ENCODE measurements at places on chromosomes 3 and 15. TPM values are rescaled to one million over a fixed set of nuclear protein-coding genes. Genes with fewer than 3 reads are reported as not detected.

DNA sequence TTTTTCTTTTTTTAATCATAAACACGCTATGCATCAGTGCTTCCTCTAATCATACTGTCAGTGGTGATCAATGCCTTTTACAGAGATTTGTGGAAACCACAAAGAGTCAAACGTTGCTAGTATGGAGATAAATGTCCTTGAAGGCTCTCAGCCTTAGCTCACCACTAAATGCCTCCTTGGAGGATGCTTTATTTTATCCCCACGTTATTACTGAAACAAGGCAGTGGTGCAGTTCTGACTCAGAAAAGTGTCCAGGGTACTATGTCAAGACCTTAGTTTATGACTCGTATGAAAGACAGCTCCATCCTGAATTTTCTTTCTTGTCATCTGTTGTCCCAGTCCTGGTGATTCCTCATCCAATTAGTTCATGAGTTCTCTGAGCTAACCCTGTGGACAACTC lies 1146.7 kb downstream of the IGSF11 start:
- DNase-seq = no peak

GRCh38 chr3:42843713-42844411 lies 31.8 kb downstream of the CYP8B1 start:
- no peak for DNase-seq

DNA sequence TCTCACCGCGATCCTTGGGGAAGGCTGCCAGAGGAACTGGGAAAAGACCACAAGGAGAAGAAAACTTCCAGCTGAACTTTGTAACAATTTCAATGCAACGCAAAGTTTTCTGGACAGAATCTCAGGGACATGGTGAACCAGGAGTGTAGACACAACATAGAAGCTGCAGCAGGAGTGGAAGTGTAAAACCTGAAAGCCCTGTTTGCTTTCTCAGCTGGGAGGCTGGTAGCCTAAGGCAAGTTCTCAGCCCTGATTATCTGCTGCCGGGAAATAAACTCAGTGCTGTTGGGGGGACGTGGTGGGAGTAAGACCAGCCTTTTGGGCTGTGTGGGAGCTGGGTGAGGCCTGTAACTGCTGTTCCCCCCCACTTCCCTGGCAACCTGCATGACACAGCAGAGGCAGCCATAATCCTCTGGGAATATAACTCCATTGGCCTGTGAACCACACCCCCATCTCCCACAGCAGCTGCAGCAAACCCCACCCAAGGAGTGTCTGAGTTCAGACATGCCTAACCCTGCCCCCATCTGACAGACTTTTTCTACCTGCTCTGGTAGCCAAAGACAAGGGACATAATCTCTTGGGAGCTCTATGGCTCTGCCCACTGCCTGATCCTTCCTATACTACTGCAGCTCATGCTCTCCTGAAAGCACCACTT lies 106.7 kb downstream of the ZNF621 start:
- DNase-seq = no peak

DNA sequence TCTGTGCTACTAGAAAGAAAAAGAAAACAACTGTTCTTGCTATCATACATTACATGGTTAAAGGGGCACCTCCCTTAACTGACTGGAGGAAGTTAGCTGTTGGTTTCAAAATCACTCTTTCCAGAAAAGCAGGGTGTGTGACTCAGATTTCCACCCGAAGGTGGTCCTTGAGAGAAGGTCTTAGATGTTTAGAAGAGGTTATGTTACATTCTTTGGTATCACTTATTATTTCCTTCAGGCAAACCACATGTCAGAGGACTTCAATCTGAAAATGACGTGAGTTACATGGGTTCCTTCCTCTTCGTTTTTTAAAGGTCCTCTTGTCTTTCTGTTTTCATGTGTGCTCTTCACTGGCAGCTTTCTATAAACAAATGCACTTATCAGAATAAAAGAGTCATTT lies 307.9 kb upstream of the CBLB start:
- peak; percentile 91 for DNase-seq

DNA sequence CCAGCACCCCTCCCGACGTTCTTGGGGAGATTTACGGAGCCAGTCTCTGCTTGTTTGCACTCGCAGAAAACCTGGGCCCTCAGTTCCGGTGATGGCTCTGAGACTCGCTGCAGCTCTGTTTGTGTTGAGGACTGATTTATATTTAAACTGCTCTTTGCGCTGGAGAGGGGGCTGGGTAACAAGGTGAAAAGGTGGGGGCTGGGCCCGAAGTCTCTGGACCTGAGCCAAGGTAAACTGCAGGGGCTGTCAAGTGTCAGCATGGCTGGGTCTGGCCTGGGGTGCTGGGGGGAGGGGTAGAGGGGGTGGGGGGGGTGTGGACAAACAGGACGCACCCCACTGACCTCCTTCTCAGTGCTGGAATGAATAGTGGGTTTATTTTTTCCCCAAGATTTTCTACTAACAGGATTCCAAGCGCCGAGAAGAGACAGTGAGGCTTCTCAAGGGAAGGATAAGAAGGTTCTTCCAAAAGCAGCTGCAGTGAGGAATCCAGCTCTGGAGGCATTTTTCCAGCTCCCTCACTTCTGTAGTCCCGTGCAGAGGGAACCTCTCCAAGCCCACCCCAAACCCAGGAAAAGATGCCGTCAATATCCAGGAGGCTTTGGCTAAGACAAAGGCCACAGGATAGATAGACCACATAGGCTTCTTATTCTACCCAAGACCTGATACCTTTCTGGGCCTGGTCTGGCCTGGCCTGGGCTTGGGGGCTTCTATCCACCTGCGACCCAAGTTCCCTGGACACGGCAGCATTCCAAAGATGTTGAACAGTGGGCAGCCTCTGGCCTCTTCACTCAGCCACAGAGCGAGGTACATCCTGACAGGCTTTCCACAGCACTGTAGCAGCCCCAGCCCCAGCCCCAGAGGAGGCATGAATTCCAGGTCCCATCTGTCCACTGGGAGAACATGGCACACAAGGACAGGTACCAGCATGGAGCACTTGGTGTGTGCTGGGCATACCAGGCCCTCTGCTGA lies 938 bp upstream of the SLCO2A1 start:
- no peak for DNase-seq

GRCh38 chr3:99342383-99342782 lies 296.0 kb upstream of the COL8A1 start:
- no peak for DNase-seq

GRCh38 chr3:114363554-114364202 lies 69.8 kb downstream of the TIGIT start:
- DNase-seq = no peak

DNA sequence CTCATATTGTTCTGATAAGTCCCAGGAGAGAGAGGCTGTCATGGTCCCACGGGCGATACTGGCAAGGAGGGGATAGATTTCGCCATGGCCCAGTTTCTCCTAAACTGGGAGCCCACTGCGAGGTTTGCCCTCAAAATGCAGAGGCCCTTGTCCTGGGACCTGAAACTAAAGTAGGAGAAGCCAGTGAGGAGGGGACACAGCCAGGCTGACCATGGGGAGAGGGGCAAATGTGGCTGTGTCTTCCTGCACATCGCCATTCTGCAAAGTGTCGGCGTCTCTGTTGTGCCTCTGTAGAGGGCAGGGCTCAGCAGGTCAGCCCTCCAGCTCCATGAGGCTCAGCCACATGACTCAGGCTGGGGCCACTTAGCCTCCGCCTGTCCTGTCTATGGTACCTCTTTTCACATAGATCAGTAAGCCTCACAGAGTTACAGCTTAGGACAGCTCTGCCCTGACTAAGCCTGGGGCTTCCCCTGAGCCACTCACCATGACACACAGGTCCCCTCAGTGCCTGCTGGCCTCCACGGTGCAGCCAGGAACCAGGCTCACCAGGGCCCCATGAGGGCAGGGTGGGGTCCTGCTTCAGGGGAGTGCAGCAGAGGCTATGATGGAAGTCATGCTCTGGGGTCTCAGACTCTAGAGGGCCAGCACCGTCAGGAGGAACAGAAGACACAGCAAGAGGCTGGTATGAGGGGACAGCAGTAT lies 28.6 kb upstream of the PLXNA1 start:
- no peak for DNase-seq

GRCh38 chr15:72992841-72993252 lies 59.4 kb upstream of the NEO1 start:
- DNase-seq = no peak

GRCh38 chr3:60010781-60011180 lies 961.0 kb upstream of the CFAP20DC start:
- DNase-seq = no peak

DNA sequence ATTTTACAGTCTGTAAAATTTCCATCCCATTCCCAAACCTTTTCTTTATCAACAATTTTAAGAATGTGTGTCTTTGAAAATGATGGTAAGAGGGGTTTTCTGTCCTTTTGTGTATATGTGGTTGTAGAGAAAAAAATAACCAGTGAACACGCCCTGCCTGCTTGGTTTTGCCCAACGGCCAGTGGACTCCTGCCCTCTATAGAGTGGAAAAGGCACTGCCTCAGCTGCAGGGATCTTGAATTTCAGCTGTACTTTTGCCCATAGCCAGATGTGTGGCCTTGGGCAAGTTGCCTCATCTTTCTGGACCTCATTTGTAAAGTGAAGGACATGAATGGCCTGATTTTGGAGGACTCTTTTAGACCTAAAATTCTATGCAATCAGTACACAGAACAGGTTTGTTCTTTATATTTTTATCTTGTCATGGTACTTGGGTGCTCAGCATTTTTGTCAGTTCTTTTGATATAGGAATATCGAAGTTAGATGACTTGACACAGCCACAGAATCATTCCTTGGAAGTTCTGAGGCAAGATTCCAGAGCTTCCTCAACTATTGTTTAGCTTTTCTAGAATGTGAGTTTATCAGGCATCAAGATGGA lies 81.0 kb downstream of the CLDN11 start:
- DNase-seq = peak; percentile 75

- peak; percentile 96 for DNase-seq
Measured at GRCh38 chr3:149589332-149589731, 68.5 kb downstream of the WWTR1 start.

DNA sequence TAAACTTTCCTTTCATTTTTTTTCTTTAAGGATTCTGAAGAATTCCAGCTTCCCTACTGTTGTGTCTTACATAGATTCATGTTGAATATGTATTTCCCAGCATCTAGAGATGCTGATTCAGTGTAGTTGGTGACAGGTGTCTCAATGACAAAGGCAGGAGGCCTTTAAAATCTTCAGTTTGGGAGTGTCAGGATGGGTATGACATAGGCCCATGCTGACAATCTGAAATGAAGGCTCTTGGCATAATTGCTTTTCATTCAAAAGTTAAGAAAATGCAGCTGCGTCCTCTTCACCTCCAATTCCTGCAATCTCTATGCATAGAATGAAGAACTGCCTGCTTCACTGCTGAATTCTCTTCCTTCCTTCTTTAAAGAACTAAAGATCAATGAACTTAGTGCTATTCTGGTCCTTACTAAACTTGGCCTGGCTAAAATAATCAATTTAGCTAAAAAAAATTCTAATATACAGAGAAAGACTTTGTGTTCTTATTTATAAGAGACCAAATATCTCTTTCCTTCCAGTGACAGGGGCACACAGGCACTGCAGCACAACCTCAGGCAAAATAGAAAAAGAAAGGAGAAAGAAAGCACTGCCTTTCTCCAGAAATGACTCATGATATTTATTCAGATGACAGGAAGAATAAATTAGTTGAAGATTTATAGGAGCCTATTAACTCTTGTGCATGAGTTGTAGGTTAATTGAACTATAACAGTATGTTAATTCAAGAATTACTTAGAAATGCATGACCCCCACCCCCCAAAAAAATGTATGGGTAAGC lies 152.6 kb upstream of the GBE1 start:
- no peak for DNase-seq

- DNase-seq = no peak
Measured at GRCh38 chr15:50933341-50933740, 24.9 kb downstream of the AP4E1 start.

GRCh38 chr3:191283400-191283799 lies 45.8 kb upstream of the CCDC50 start:
- no peak for DNase-seq

- DNase-seq = no peak
Measured at GRCh38 chr3:115398506-115398905, 224.8 kb upstream of the GAP43 start.

Gene FBN1
- total RNA-seq = 3.2 TPM

Gene GOLGA6B
- not detected for total RNA-seq

Gene A4GNT
- total RNA-seq = not detected

Gene CASR
- not detected for total RNA-seq

Gene RBPMS2
- total RNA-seq = 1.4 TPM

Gene STRA6
- total RNA-seq = not detected

Gene ALG1L2
- total RNA-seq = not detected

Gene ZDHHC3
- total RNA-seq = 55.0 TPM

Gene ADPRH
- total RNA-seq = 1.6 TPM

Gene EFHB
- not detected for total RNA-seq

Gene IQCH
- total RNA-seq = 4.3 TPM

Gene PPM1M
- 2.9 TPM for total RNA-seq

Gene CPN2
- not detected for total RNA-seq

Measured in SK-MEL-5 (cell line).